H9 (cell line): ENCODE measurements at places on chromosomes 12 and 14. TPM values are rescaled to one million over a fixed set of nuclear protein-coding genes. Genes with fewer than 3 reads are reported as not detected.
A peak's percentile ranks its signal among the peaks of the same experiment; 100 is the strongest.

The TEX52 gene
- 0.20 TPM in 2 replicates for total RNA-seq

The CCDC177 gene
- total RNA-seq = 6.1 and 6.2 TPM in 2 replicates

The PLXNC1 gene
- 0.53 and 1.2 TPM in 2 replicates for total RNA-seq

- H3K27ac ChIP-seq = no peak overlapping the region
- no peaks in the 10 kb centered on the region; the same call in 1 of the 2 replicates for H3K4me1 ChIP-seq
- no peak for DNase-seq
- H3K27me3 ChIP-seq = no peaks in the 10 kb centered on the region
Observed at GRCh38 chr12:112850383-112850782, 56.4 kb upstream of the OAS1 start.

GRCh38 chr14:37147310-37147880 is 25.0 kb downstream of the SLC25A21 start:
- H3K27ac ChIP-seq = no peak overlapping the region
- H3K27me3 ChIP-seq = no peaks in the 10 kb centered on the region
- no peak for DNase-seq

DNA sequence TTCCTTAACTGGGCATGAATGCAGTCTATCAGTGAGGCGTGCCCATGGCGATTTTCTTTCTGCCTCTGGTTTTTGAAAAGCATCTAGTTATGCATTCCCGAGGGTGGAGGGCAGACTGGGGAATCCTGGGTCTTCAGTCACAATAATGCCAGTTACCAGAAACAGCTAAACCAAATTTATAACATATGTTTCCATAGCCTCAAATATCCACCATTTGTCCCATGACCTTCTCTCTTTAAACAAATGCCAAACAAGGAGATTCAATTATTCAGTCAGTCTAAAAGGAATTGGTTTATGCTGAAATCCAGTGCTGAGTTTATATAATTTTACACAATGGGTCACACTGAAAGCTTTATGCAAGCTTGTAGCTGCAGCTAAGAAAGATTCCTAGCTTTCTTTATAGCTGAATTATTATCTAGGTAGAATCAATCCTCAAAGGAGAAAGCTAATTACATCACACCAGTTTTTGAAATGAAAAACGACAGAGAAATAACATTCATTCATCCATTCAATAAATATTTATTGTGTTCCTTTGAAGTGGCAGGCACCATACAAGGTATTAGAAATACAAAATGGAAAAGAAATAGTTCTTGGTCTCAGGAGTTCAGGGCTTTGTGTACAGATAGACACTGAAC is 131.3 kb upstream of the RAP1B start:
- H3K27ac ChIP-seq = no peak overlapping the region
- H3K4me1 ChIP-seq = no peaks in the 10 kb centered on the region; the same call in 1 of the 2 replicates
- DNase-seq = no peak
- H3K27me3 ChIP-seq = no peaks in the 10 kb centered on the region
- no peak overlapping the region for H3K4me3 ChIP-seq
- no peaks in the 10 kb centered on the region for H3K36me3 ChIP-seq

DNA sequence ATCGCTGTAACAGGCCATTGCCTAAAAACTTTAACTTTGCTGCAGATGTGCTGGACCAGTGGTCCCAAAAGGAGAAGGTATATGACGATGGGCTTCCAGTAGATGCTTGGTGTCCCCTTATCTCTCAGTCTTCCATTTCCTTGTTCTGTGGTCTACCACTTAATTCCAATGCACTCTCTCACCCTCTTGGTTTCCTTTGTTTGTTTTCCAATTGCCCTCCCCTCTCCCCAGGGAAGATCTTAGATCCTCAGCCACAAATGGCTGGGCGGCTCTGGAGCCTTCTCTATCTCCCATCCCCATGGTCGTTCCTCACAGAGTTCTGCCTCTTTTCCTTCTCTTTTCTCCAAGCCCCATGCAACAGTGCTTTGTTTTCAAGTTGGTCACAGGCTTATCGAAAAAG is 584 bp downstream of the ACSM4 start:
- no peaks in the 10 kb centered on the region for H3K36me3 ChIP-seq
- no peak for DNase-seq
- no peaks in the 10 kb centered on the region for H3K27me3 ChIP-seq

GRCh38 chr14:68816183-68816942 is 23.5 kb upstream of the ZFP36L1 start:
- peak; percentile 89 for DNase-seq
- H3K27me3 ChIP-seq = no peaks in the 10 kb centered on the region
- H3K4me1 ChIP-seq = peaks cover 17% of the 10 kb centered on the region

GRCh38 chr14:64915797-64916196 is 1.5 kb downstream of the CHURC1 start:
- H3K4me1 ChIP-seq = 0 out of 2 replicates have a peak, but pooled peaks cover 3% of the 10 kb centered on the region
- H3K27me3 ChIP-seq = no peaks in the 10 kb centered on the region
- H3K4me3 ChIP-seq = peak overlapping the region; percentile 91; the same call in 2 of the 3 replicates

DNA sequence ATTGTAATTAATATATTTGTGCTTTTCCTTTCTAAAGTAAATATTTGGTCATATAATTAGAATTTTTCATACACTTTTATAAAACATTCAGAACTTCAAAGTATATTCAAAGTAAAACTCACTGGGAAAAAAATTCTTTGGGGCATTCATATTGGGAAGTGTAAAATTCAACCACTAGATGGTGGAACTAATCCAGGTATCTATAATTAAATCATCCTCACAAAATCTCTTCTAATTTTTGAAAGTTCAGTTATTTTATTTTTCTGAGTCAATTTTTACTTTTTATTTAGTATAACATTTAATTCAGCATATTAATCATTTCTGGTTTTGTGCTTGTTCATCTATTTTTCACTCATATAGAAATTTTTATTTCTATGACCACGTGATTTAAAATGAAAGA is 81.0 kb downstream of the NTS start:
- H3K36me3 ChIP-seq = no peaks in the 10 kb centered on the region
- no peak overlapping the region for H3K4me3 ChIP-seq
- H3K27ac ChIP-seq = no peak overlapping the region
- H3K27me3 ChIP-seq = no peaks in the 10 kb centered on the region
- DNase-seq = no peak

DNA sequence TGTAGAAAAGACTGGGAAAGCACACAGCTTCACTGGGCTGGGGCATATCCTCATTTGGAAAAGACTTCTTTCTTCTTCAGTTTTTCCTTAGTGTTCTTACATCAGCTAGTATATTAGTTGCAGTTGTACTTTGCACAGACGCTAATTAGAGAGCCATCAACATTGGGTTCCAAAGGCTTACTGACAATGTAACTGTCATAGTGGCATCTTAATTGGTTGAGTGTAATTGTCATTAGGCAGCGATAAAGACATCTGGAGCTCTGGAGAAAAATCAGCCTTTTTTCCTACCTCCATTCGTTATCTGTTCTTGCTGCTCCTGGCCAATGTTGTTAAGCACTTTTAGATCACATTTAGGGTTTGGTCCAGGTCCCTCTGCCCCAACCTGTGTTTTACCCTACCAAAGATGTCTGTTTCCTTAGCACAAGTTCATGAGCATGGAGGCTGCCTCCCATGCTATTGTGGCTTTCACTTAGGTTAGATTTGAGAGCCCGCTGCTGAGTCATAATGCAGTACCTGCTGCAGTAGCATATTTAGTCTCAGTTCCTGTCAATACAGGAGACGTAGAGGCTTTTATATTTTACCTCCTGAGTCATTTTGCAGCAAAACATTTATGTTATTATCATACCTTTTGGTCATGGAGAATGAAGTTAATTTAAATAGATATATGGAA is 49.2 kb downstream of the FBXW8 start:
- no peak overlapping the region for H3K4me3 ChIP-seq
- no peaks in the 10 kb centered on the region; the same call in 2 of the 3 replicates for H3K36me3 ChIP-seq
- no peaks in the 10 kb centered on the region for H3K4me1 ChIP-seq
- no peak overlapping the region for H3K27ac ChIP-seq
- H3K27me3 ChIP-seq = no peaks in the 10 kb centered on the region
- DNase-seq = no peak
